ENCODE measurements at places on chromosomes 11 and 22.

GRCh38 chr11:75107187-75107586 lies 10.5 kb upstream of the OR2AT4 start:
- no peaks in the 10 kb centered on the region for H3K4me1 ChIP-seq
- no peak overlapping the region for H3K4me3 ChIP-seq
- H3K27ac ChIP-seq = no peak overlapping the region
- no peaks in the 10 kb centered on the region for H3K27me3 ChIP-seq

DNA sequence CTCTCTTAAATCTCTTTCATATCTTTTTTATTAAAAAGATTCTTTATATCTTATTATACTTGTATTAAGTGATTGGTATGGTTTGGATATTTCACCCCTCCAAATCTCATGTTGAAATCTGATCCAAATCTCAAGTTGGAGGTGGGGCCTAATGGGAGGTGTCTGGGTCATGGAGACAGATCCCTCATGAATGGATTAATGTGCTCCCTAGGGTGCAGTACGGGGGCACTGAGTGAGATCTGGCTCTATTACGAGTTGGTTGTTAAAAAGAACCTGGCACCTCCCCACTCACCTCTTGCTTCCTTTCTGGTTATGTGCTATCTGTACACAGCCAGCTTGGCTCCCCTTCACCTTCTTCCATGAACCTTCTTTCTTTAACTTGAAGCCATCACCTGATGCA lies 149.6 kb downstream of the CWF19L2 start:
- no peak overlapping the region for H3K4me3 ChIP-seq
- DNase-seq = no peak
- H3K27ac ChIP-seq = no peak overlapping the region
- no peaks in the 10 kb centered on the region for H3K27me3 ChIP-seq
- H3K4me1 ChIP-seq = no peaks in the 10 kb centered on the region

GRCh38 chr22:35619336-35620094 lies 2.4 kb upstream of the MB start:
- no peak for DNase-seq
- no peak overlapping the region for H3K4me3 ChIP-seq
- H3K36me3 ChIP-seq = no peaks in the 10 kb centered on the region
- H3K27ac ChIP-seq = peak overlapping the region; percentile 90

- no peaks in the 10 kb centered on the region for H3K36me3 ChIP-seq
- H3K27ac ChIP-seq = no peak overlapping the region
- H3K27me3 ChIP-seq = no peaks in the 10 kb centered on the region
- peaks cover 9% of the 10 kb centered on the region for H3K4me1 ChIP-seq
- no peak overlapping the region for H3K4me3 ChIP-seq
Observed at GRCh38 chr11:117017456-117017855, 80.8 kb downstream of the SIK3 start.
